Occipital lobe (tissue), 3 donors: ENCODE measurements at places on chromosomes 12 and 14.
A peak's percentile ranks its signal among the peaks of the same experiment; 100 is the strongest.

DNA sequence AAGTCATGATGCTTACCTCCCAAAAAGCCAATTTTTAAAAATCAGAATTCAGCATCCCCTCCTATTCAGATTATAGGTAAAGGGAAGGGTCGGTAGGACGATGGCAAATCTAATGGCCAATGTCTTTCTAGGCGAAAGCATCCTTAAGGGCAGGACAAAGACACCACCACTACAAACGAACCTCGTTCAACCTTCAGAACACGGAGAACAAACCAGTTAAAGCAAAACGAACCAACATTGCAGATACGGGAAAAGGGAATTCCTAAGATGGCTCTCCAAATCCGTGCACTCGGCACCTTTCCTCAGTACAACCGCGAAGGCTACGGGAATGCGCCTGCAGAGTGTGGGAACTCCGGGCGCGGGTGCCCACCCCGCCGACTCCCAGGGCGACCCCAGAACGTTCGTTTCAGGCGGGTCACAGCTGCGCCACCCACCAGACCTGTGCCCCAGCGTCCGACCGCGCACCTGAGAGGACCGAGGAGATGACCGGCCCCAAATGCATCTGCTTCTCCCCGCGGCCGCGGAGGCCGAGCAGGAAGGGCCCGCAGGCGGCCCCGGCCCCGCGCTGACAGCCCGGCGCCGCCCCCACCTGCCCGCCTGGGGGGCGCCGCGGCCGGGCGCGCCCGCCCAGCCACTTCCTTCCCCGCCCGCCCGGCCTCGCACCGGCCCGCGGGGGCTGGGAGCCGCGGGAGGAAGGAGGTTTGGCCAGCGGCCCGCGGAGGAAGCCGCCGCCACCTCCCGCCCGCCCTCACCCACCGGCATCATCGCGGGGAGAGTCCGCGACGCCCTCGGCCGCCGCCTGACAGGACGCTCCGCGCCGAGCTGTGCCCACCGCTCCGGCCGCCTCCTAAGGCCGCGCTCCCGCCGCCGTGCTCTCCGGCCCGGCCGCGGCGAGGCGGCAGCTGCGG lies 578 bp downstream of the PPP1R13B start:
- DNase-seq = no peak

DNA sequence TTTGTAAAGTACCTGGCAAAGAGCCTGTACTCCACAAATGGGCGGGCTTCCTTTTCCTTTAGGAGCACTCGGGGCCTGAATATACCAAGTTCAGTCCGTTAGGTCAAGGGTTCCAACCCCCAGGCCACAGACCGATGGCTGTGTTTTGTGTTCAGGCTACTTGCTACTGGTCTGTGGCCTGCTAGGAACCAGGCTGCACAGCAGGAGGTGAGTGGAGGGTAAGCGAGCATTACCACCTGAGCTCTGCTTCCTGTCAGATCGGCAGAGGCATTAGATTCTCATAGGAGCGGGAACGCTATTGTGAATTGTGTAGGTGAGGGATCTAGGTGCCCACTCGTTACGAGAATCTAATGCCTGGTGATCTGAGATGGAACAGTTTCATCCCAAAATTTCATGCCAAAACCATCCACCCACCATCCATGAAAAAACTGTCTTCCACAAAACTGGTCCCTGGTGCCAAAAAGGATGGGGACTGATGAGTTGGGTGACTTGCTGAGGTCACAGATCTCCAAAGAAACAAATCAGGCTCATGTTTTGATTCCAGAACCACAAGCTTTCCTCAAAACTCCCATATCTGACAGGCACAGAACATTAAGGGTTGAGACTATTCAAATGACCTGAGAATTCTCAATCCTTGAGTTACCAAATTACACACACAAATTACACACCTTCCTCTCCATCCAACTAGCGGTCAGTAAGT lies 4.2 kb downstream of the CSRP2 start:
- DNase-seq = no peak

- DNase-seq = no peak
Measured at GRCh38 chr12:105018776-105019175, 32.7 kb downstream of the NOPCHAP1 start.

DNA sequence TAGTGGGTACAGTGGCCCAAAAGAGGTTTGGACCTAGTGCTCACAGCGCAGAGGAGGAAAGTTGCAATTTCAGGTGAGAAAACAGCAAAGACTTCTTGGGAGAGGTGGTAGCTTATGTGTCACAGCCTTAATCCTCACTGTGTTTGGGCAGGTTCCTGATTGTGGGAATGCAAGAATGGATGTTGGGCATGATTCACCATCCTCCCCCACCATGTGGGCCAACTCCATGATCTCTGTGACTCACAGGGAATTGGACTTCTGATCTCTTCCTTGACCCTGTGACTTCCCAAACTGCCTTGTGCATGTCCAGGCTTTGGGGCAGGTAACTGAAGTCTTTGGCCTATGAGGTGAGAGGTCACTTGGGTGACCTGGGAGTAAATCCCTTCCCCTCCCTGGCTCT lies 1.8 kb upstream of the CHST11 start:
- no peak for DNase-seq

DNA sequence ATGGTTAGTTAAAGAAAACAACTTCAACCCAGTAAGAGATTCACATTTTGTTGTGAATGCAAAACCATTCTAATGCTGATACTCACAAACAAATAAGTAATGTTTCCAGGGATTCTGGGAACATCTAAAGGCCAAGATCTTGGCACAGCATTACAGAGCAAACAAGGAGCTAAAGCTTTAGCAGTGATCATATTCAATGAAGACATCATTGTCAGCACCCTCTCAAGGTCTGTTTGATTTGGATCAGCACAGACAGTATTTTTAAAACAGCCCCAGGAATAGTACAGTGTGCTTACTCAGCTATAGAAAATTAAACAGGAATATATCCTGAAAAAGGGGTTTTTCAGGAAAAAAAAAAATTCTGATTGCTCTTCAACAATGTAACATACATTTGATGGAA lies 71.4 kb downstream of the TMEM260 start:
- no peak for DNase-seq

DNA sequence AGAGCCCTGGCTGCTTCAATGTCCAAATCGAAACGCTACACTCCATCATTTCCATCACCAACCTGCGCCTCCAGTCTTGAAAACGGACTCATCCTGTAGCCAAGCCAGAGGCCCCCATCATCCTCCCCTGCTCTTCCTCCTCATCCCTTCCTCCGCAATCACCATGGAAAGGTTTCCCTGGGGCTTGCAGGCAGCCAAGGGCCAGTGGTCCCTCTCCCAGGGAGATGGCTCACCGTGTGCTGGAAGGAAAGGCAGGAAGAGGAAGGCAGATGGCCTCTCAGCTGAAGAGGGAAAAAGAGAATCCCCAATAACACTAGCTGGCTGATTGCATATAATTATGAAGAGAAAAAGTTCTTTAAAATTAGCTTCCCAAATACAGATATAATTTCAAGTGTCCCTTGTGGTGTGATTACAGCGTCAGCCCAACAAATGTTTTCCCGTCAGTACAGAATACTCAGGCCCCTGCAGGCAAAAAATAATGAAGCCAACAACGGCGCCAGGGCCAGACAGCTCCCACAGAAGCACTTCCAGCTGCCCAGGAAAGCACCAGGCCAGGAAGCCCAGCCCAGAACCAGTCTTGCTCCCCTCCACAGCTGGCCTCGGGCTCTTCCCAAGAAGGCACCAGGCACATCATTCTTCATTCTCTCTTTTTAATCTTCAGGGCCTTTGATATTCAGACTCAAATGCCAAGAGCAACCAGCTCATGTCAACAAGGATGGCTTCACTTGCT lies 24.7 kb downstream of the ITPK1 start:
- no peak for DNase-seq

DNA sequence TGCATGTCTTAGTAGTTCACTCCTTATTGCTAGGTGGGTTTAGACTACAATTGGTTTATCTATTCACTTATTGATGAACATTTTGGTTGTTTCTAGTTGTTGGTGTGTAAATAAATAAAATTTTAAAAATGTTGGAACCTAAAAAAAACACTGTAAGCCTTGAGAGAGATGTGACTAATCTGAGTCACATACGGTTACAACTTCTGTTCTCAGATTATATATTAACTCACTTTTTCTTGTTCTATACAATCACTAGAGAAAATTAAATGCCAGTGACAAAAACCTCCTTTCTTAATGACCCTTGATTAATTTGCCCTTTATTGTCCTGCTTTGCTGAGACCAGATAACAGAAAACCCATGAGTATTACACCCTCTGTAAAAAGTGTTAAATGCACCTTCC lies 7.1 kb upstream of the TDG start:
- DNase-seq = no peak

GRCh38 chr12:61821381-61821780 lies 438.8 kb upstream of the USP15 start:
- no peak for DNase-seq

GRCh38 chr12:63196168-63196567 lies 45.2 kb upstream of the AVPR1A start:
- no peak for DNase-seq

GRCh38 chr12:47192051-47192450 lies 112.3 kb upstream of the AMIGO2 start:
- no peak for DNase-seq

DNA sequence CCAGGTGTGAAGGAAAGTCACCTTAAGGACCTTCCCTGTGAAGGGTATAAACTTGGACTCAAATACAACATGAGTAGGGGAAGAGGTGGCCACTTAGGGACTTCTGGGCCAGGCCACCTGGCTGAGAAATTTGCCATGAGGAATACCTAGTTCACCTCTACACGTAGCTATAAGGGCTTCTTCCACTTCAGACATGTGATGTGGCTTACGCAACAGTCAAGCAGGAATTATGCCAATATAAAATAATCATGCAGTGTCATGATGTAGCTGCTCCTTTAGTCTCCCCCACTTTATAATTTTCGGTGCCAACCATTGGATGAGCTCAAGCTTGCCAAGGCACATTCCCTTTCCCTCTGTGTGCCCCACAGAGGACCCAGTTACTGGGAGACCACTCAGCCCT lies 166.6 kb upstream of the BCL2L14 start:
- no peak for DNase-seq

- peak; percentile 5 for DNase-seq
Measured at GRCh38 chr14:32985866-32986265, 47.2 kb downstream of the NPAS3 start.

- no peak for DNase-seq
Measured at GRCh38 chr12:123278101-123278627, 6.5 kb upstream of the CDK2AP1 start.

GRCh38 chr12:111412830-111413441 lies 7.2 kb downstream of the SH2B3 start:
- no peak for DNase-seq

GRCh38 chr14:52776816-52777215 lies 14.6 kb downstream of the GNPNAT1 start:
- no peak for DNase-seq

DNA sequence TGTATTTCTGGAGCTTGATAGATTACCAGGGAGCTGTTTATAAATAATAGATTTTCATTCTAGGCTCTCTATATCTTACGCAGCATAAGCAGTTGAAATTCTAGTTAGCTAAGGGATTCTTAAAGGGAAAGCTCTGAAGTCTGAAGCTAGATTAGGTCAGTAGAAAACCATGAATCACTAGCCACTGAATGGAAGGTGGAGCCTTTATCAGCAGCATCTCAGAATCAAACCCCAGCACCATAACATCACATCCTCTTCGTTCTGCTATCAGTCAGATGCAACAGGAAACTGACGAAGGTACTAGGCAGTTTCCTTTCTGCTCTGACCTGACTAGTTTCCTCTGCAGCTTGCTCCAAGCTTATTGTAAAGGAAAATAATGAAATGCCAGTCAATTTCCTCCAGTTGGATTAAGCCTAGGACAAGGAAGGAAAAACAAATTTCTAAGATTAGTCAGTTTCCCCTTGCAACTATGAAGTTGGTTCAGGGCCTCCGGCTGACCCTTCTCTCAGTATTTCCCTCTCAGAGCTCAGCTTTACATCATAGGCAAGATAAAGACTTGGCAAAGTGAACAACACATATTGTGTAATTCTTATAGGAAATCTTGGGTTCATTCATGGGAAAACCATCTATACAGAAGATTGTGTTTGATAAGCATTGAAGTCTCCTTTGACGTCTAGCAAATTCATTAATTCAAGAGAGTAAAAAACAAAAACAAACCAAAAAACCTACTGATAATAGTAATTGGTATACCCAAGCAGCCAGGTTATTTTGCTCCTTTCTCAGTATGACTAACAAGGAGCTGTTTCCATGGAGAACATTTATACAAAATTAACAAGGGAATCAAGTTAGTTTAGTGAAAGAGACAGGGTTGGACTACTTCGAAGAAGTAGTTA lies 43.4 kb upstream of the CFAP54 start:
- no peak for DNase-seq

- DNase-seq = no peak
Measured at GRCh38 chr12:108430245-108430644, 84.8 kb upstream of the FICD start.

DNA sequence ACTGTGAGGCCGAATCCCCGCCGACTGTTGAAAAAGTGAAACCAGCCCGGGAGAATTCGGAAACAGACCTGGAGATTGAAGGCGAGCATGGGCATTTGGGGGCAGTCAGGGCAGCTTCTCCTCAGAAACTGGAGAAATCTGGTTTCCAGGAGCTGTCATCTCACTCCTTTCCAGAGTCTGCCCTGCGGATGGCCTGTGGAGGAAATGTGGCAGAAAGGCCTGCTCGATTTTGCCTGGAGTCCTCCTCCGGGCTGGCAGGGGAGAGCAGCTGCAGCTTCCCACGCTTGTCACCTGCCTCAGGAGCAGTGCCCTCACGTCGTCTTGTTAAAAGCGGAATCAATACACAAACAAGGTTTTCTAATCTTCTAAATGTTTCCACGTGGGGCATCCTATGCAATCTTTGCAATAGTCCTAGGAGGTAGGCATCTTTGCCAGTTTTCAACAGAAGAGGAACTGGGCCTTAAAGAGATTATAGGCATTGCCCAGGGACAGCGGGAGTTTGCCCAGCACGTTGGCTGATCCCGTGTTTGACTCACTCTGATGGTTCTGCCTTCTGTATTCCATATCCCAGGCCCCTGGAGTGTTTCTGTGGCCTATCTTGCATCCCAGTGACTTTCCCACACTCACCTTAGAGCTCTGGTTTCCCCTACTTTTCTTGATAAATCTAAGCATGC lies 2.3 kb downstream of the LRRC74A start:
- no peak for DNase-seq

- peak; percentile 49 for DNase-seq
Measured at GRCh38 chr12:124537525-124538193, 29.8 kb downstream of the NCOR2 start.

GRCh38 chr14:61954306-61954705 lies 192.1 kb downstream of the SNAPC1 start:
- no peak for DNase-seq

- DNase-seq = no peak
Measured at GRCh38 chr12:132084621-132085290, 59.4 kb downstream of the DDX51 start.

GRCh38 chr12:93134175-93134890 lies 205.2 kb upstream of the EEA1 start:
- DNase-seq = no peak

DNA sequence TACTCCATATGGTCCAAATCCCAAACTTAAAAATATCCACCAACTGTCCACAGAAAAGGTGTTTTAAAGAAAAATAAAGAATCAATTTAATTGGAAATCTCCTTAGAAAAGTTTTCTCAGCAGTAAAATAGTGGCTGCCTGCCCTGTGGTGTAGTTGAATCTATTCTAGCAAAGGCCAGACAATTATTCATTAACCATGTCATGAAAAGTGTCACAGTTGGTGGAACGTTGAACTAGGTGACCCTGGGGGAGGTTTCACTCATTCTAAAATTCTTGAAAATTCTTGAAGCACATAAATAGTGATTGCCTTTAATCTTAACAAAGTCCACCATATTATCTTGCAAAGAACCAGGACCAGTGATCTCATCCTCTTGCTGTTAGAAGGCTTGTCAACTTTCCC lies 78.4 kb upstream of the GZMB start:
- no peak for DNase-seq

GRCh38 chr12:22366181-22366580 lies 31.7 kb upstream of the ST8SIA1 start:
- DNase-seq = no peak
